ENCODE measurements at places on chromosomes 7 and 10.
A peak's percentile ranks its signal among the peaks of the same experiment; 100 is the strongest.

DNA sequence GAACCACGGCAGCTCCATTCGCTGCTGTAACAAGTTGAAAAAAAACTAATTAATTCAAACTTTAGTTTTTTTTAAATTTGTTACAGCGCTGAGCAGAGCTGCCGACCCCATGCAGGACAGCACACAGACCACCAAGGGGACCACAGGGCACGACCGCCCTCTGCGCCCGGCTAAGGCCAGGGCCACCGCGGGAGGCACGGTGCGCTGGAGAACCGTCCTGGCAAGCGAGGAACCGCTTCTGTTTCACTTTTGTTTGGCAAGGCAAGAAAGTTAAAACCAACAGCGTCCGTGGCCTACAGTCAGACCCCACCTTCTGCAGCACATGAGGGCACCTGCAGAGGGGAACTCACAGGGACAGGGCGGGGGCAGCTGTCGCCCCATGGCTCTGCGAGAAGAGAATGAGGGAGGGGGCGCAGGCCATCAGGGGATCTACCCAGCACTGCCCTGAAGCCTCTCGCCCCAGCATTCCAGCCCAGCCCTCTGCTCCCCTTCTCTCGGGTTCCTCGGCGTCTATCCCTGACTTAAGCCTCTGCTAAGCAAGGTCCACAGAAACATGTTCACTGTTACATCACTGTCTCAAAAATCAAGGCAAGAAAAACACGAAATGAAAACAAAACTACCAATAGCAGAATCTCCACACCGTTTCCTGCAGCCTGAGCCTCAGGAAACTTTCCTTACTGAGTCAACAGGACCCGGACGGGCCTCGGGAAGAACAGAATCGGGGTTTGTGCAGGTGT, 204.4 kb downstream of the DIP2C start:
- DNase-seq: peak; percentile 17

GRCh38 chr7:133858311-133858710, 268.8 kb upstream of the LRGUK start:
- DNase-seq: no peak

GRCh38 chr10:121340271-121340831, 257.9 kb downstream of the FGFR2 start:
- DNase-seq: no peak

- DNase-seq: no peak
Measured at GRCh38 chr10:29428486-29428885, 139.6 kb downstream of the LYZL1 start.

DNA sequence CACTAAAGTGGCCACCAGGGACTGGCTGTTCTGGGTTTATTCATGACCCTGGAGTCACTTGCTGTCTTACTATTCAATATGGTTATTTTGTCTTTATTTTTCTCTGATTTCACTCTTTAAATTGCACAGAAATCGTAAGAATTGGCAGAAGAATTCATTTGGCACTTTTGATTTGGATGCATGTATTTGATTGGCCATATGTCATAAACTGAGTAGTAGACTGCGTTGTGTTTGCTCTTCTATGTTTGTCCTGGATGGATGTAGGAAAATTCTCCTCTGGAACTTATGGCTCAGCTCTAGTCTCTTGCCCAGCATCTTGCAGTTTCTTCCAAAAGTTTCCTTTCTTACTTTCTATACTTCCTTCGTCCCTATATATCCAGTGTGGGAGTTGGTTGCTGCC, 452.7 kb downstream of the GATA3 start:
- DNase-seq: no peak

DNA sequence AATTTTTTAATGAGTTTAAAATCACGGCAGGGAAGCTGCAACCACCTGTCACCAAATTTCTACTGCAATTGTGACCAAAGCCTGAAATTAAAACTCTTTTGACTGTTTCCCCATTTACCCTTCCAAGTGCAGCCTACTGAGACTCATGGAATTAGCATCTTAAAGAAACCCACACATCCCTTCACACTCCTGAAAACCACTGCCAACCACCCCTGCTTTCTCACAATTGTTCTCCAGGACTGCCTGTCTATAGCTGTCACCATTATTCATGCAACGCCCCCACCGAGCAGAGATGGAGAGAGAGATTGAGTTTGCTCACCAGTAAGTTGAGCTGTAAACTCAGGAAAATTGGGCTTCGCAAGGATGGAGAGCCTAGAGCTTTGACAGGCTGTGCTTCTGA, 383.8 kb upstream of the SORCS1 start:
- no peak for DNase-seq

GRCh38 chr7:139725077-139725476, 52.7 kb downstream of the HIPK2 start:
- no peak for DNase-seq
